AG08396 (cell line): ENCODE measurements at places on chromosomes 12 and 14.

- no peak for DNase-seq
These were observed 588.2 kb downstream of the NRXN3 start for GRCh38 chr14:78758333-78758732.

DNA sequence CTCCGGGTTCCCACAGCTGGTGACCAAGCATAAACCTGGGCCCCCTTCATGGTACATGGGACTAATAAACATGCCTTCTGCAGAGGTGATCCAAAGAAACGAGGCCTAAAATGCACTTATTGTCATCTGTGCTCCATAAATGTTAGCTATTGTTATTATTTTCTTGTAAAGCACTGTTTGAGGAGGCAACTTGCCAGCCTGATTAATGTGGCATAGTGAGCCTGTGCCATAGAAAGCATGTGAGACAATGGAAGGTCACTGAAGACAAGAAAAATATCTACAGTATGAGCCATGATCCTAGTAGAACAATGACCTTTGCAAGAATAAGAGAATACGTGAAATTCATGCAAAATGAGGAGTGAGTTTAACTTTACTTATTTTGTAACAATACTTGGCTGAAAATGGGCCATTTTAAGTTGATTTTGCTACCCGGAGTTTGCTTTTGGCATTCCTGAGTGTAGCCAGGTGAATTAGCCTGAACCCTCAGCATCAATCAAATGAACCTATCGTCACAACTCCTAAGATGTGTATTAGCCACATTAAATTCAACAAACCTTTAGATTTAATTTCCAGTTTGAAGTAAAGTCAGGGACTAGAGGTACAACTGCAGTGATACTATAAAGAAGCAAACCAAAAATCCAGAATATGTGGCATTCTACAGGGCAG lies 52.2 kb downstream of the CPM start:
- no peak for DNase-seq

- DNase-seq: no peak
These were observed 28.7 kb downstream of the BMAL2 start for GRCh38 chr12:27361372-27361771.

DNA sequence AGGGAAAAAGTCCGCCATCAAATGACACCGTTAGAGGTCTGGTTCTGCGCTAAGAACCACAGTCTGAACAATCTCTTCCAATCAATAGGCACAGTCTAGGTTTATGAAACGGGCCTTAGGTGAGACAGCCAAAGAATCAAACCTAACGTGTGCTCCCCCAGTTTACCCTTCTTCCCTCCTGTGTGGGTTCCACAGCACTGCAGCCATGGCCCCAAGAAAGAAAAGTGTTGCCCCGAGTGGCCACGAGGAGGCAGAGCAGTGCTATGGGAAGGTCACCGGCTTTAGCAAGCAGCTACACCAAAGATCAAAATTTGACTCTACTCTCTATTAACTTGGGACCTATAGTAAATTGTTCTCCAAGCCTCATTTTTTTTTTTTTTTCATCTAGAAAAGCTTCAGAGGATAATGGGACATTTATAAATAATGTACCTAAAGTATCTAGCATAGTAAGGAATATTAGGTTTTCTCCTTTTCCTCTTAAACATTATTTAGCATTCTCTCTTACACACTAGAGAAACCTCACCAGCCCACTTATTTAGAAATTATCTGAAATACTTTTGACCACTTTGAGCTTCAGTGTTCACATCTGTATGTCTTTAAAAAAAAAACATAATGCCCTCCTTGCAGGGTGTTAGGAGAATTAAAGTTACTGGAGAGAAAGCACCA lies 70.2 kb upstream of the GPHB5 start:
- DNase-seq: peak; percentile 60

- DNase-seq: no peak
These were observed 202.6 kb upstream of the AVPR1A start for GRCh38 chr12:63353559-63353958.

GRCh38 chr12:26126340-26127284 lies 1.8 kb upstream of the BHLHE41 start:
- DNase-seq: peak; percentile 88

DNA sequence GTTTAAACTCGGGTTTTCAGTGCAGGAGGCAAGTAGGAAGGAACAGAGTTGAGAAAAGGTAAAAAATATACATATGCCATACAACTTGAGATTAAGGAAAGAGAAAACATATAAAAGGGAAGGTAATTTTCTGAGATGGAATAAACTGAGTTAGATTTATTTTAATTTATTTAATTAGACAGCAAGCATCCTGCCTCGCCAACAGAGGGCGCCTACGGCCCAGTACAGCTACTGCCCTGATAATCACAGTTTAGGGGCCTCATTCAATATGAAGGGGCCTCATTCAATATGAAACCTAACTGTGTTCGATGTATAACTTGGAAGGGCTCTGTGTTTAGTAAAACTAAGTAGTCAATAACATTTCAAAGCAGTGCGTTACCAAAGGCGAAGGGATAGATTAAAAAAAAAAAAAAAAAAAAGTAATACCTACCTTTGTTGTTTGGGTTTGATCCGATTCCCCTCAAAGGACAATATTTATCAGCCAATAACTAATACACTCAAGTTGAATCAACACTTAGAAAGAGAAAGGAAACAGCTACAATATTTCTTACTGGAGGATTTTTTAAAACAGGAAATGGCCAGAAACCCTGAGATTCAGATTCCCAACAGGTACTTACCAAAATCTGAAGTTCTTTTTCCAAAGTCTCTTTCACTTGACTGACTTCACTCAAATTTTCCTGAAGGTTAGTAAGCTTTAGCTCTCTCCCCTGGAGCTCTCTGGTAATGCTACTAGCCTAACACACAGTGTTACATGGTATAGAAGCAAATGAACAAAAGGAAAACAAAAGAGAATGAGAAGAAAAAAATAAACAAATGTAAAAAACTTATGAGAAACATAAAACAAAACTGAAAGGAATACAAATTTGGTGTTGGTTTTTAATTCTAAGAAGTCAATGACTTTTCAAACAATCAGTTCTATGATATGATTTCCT lies 70.0 kb upstream of the VPS33A start:
- peak; percentile 28 for DNase-seq

GRCh38 chr14:23866269-23866668 lies 87.3 kb upstream of the DHRS4 start:
- no peak for DNase-seq

- peak; percentile 35 for DNase-seq
These were observed 2.0 kb downstream of the EEA1 start for GRCh38 chr12:92927055-92927435.

DNA sequence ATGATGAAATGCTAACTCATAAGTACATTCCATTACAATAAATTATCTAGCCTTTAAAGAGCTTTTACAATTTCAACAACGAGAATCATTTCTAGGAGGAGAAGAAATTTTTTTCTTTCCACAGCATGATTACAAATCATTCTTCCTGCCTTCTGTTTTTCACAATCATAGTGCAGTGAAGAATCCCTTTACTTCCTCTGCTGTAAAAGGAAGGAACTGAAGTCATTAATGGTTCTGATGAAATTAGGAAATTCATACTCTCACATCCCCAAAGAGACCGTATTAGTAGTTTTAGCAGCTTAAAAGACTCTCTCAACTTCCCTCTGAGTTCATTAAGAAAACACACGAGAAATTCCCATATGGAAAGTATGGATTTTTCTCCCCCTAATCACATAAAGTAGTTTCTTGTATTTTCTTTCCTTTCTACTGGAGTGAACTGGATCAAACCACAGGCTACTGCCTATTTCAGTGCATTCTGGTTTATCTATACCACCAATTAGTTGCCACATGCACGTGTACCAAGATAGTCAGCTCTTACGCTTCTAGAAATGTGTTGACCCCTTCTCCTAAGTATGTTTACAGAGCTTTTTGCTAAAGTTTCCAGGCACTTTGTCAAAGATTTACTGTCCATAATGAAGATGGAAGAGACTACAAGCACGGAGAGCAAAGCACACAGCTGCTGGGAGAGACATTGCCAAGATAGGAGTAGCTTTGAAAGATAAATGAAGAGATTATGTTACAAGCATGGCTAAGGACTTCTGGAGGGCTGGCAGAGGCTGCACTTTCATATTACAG lies 58.9 kb upstream of the KITLG start:
- peak; percentile 8 for DNase-seq

DNA sequence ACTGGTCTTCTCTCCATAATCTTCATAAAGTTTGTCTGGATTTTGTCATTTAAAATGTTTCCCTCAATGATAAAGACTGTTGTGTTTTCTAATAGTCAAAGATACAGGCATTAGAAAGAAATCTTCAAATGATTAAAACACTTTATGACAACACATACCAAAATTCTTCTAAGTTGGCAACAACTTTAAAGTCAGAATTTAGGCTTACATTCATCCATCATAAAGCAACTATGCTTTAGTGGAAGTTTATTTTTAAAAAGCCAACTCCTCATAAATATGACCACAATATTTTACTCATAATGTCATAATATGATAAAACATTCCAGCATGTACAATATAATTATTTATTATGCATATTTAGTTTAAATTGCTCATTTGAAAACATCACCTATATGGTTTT lies 17.2 kb upstream of the CCER1 start:
- DNase-seq: no peak

DNA sequence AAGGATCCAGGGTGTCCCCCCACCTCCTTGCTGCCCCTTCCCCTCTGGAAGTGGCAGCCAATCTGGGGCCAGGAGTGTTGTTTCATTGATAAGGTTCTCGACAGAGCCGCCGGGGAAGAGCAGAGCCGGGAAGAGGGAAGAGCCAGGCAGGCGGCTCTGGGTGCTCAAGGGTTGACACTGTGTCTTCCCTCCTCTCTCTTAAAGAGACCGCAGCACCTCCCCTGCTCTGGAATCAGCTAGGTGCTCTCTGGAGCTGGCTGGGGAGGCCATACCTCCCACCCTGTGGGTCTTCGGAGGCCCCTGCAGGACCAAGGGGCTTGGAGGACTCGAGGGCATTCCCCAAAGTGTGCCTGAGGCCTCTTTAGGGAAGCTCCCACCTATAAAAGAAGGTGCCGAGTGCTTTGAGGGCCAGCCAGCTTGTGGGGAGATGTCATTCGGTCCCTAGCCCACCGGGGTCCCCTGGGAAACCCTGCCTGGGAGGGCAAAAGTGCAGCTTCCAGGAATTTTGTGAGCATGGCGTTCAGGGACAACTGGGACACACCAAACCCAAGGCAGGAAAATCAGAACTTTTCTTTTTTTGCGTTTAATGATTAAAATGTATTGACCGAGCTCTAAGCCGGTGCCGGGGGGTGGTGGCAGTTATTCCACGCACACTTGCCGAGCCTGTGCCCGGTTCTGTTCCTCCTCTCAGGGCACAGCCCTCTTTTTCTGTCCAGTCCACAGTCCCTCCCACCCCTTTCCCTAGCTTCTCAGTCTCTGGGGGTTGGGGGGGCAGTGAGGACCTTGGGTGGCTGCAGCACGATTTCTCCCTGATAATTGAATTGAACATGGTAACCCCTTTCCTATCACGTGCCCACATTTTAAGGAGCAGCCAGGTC lies 3.0 kb downstream of the SETD1B start:
- DNase-seq: no peak

- no peak for DNase-seq
These were observed 24.3 kb downstream of the RERG start for GRCh38 chr12:15196678-15197505.

GRCh38 chr14:75577729-75578101 lies 705 bp upstream of the FLVCR2 start:
- DNase-seq: peak; percentile 87
